Head of caudate nucleus (tissue), 42 donors: ENCODE measurements at places on chromosomes 13 and 19.
A peak's percentile ranks its signal among the peaks of the same experiment; 100 is the strongest.

GRCh38 chr19:771332-771785 lies 20.4 kb downstream of the MISP start:
- no peak for DNase-seq

- DNase-seq, result no peak
Measured at GRCh38 chr19:10395003-10395402, 8.3 kb downstream of the CDC37 start.

DNA sequence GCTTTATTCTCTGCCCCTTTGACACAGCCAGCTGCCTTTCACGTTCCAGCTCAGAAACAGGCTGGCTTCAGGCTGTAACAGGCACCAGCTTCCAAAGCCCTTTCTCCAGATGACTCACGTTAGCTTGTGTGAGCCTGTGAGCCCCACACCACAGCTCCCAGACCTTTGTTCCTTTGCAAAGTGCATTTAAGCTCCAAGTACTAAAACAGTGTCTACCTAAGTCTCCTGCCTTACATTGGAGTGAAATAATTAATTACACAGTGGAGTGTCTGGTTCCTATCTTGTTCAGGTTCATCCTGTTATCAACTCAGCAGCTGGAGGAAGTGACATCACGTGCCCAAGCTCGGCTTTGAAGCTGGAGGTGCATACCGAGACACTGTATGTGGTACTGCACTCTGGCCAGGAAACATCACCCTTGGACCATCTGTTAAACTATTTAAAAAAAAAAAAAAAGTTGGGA lies 475.8 kb downstream of the FOXO1 start:
- peak; percentile 83 for DNase-seq

GRCh38 chr13:73741111-73741510 lies 393.1 kb downstream of the KLF12 start:
- DNase-seq, result peak; percentile 9

DNA sequence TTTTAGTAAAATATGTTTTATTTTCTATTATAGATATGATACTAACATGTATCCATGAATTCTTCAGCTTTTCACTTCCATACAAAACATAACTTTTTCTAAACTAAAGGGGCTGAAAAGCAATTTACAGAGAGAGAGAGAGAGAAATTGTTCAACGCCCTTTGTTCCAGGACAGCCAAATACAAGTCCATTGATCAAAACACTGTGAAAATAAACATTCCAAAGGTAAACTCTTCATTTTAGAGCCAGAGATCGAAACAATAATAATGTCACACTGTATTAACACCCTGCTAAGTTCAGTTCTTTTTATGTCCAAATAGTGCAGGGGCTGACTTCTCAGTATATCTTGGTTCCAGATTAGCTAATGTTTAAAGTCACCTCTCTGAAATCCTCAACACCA lies 516.2 kb upstream of the ATXN8OS start:
- no peak for DNase-seq

DNA sequence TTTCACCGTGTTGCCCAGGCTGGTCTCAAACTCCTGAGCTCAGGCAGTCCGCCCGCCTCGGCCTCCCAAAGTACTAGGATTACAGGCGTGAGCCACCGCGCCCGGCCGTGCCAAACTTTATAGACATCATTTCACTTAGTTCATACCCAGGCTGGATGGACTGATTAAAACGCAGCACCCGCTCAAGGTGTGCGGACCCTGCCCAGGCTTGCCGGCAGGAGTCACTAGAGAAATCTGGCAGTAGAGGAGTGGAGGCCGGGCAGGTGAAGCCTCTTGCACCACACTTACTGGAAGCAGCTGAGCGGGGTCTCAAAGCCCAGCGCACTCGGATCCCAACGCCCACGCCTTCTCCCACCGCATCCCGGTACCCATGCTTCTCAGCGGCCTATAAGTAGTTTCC lies 11.4 kb downstream of the PTGIR start:
- DNase-seq, result no peak

DNA sequence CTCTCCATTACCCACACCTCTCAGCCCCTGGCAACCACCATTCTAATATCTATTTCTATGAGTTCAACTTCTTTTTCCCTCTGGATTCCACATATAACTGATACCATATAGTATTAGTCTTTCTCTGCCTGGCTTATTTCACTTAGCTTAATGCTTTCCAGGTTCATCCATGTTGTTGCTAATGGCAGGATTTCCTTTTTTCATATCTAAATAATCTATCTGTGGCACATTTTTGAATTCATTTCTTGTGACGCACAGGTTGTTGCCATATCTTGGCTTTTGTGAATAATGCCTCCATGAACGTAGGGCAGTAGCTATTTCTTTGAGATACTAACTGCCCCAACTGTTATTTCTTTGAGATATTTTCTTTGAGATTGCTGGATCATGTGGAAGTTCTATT lies 235.6 kb downstream of the SPRY2 start:
- no peak for DNase-seq

- peak; percentile 30 for DNase-seq
Measured at GRCh38 chr19:15587663-15588062, 27.4 kb upstream of the CYP4F8 start.
